ENCODE measurements at places on chromosomes 5 and 9. TPM values are rescaled to one million over a fixed set of nuclear protein-coding genes. Genes with fewer than 3 reads are reported as not detected.

GRCh38 chr5:14715481-14715880 is 51.0 kb downstream of the OTULIN start:
- DNase-seq, result no peak

GRCh38 chr5:40378396-40379177 is 301.1 kb upstream of the PTGER4 start:
- DNase-seq, result no peak

- no peak for DNase-seq
These were observed 169.7 kb downstream of the ARHGAP26 start for GRCh38 chr5:142939884-142940283.

GRCh38 chr9:16485575-16486321 is 384.7 kb downstream of the BNC2 start:
- DNase-seq, result no peak

GRCh38 chr9:15944341-15944740 is 391.5 kb downstream of the CCDC171 start:
- DNase-seq, result no peak

GRCh38 chr5:33375900-33376299 is 64.9 kb upstream of the TARS1 start:
- DNase-seq, result no peak

DNA sequence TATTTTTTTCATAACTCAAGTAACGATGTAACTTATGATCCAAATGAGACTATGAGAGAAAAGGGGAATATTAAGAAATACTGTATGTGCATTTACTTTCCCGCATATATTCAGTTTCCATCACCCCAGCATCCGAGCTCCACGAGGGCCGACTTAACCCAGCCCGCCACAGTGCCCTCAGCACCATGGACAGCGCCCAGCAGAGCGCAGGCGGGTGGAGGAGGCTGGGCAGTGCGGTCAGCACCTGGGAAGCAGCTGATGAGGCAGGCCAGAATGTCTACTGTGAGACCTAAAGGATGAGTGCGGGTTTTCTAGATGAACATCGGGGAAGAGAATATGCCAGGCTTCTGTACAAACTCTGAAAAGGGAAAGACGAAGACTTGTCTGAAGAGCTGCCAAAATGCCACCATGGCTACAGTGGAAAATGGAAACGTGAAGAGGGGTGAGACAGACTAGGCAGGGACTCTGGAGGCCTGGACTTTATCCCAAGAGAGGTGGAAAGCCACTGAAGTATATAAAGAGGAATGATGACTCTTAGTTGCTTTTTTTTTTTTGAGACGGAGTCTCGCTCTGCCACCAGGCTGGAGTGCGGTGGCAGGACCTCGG is 34.5 kb upstream of the MED27 start:
- peak; percentile 66 for DNase-seq

- no peak for DNase-seq
These were observed 50.5 kb upstream of the PALM2AKAP2 start for GRCh38 chr9:109729513-109729912.

DNA sequence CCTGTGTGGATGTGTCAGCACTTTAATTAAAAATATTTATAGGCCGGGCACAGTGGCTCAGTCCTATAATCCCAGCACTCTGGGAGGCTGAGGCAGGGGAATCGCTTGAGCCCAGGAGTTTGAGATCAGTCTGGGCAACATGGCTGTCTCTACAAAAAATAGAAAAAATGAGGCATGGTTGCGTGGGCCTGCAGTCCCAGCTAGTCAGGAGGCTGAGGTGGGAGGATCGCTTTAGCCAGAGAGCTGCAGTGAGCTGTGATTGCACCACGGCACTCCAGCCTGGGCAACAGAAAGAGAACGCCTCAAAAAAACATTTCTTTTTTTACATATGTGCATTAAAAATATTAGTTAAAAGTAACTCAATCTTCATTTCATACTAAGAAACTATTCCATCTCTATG is 6.2 kb downstream of the TBC1D9B start:
- no peak for DNase-seq

DNA sequence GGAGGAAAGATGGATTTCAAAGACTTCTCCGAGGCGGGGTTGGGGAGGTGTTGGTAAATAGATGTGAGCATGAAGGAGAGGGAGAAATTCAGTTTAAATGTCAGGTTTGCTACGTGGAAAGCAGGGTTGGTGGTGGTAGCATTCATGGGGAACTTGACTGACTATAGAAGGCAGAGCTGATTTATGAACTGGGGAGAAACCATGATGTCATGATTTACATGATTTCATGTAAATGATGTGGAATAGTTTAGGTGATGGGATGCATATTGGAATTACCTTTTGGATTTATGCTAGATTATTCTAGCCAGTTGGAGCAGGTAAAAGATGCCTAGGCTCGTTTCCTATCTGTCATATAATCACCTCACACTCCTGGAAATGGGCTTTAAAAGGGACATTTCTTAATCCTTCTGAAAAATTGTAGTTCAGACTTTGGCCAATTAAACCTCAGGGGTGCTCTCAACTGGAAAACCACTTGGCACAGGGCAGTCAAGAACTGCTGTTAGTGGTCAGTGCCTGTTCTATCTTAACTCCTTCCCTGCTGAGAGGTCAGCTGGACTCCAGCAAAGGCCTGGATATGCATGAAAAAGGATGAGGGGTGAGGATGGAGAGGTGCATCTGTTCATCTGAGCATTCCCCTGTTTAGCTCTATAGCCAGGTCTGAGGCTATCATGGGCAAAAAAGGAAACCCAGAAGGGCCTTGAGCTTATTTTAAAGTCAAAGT is 50.1 kb upstream of the BASP1 start:
- no peak for DNase-seq

DNA sequence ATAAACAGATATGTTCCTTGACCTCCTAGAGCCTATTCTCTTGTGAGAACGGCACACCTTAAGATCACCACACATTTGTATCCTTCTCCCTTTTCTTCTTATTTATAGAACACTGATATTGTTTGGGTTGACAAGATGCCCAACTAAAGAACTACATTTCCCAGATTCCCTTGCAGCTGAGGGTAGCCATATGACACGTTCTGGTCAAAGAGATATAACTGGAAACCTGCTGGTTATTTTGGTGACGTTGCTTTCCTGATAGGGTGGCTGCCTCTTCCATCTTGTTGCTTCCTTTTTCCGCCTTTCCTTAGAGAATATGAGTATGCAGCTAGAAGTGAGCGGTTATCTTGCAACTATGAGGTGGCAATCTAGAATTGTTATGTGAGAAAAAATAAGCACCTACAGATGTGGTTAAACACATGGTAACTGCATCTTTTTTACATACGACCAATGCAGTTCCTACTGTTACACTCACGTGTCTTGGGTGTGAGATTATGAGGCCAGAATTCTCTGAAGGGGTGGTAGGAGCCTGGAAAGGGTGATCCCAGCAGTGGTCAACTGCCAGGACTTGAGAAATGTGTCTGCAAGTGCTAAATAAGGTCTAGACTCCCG is 72.9 kb downstream of the SEC61B start:
- no peak for DNase-seq

- DNase-seq, result peak; percentile 79
These were observed at the start of gene RUSC2 for GRCh38 chr9:35489313-35490154. Gene RUSC2, plus strand, starts transcription at chr9:35490111. Its CDS starts 56,411 bp downstream, at chr9:35546522.

DNA sequence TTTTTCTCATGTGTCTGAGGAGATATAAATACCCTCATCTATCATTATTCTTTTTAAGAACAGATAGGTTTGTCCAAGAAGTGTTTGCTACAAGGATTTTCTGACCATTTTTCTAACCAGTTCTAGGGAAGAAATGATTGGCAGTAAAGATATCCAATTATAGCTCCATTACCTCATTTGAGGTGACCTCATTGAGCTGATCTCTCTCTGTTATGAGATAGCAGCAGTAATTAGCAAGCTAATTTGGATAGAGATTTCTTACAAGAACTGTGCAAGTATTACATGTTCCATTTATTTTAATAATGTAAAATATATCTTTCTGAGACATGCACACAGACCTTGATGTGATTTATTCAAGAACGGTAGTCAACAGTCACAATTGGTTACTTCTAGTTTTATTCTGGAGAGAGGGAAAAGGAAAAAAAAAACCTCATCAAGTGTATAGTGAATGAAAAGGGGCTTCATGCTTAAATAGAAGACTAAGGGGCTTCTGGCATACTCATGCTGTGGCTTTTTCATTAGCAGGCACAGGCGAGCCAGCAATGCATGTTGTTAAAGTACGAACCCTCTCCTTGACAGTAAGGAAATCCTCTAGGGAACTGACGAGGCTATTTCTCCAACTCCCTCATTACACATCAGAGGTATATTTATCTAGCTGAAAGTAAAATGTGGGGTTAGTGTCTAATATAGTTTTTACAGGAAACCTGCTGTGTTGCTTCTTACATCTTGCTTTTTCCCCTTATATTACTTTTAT is 127.3 kb downstream of the NUDT12 start:
- no peak for DNase-seq

DNA sequence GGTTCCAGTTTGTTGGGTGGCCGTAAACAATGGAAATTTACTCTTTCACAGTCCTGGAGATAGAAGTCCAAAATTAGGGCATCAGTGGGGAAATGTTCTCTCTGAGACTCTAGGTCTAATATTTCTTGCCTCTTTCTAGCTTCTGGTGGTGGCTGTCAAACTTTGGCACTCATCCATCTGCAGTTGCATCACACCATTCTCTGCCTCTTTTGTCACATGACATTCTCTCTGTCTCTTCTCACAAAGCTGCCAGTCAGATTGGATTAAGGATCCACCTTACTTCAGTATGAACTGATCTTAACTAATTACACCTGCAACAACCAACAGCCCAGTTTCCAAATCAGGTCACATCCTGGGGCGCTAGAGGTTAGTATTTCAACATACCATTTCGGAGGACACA is 222.9 kb upstream of the FTMT start:
- no peak for DNase-seq

GRCh38 chr5:169445191-169445590 is 138.4 kb upstream of the SPDL1 start:
- no peak for DNase-seq

STPG3 gene
- 4.2 TPM for polyA plus RNA-seq

GFPT2 gene
- 6.2 TPM for polyA plus RNA-seq

STK32A gene
- polyA plus RNA-seq, result 17.9 TPM

WDR31 gene
- 7.7 TPM for polyA plus RNA-seq

KCNV2 gene
- 0.14 TPM for polyA plus RNA-seq

BTNL9 gene
- 14.9 TPM for polyA plus RNA-seq

CCL21 gene
- 8.4 TPM for polyA plus RNA-seq
